ENCODE measurements at places on chromosomes 12 and 14.

DNA sequence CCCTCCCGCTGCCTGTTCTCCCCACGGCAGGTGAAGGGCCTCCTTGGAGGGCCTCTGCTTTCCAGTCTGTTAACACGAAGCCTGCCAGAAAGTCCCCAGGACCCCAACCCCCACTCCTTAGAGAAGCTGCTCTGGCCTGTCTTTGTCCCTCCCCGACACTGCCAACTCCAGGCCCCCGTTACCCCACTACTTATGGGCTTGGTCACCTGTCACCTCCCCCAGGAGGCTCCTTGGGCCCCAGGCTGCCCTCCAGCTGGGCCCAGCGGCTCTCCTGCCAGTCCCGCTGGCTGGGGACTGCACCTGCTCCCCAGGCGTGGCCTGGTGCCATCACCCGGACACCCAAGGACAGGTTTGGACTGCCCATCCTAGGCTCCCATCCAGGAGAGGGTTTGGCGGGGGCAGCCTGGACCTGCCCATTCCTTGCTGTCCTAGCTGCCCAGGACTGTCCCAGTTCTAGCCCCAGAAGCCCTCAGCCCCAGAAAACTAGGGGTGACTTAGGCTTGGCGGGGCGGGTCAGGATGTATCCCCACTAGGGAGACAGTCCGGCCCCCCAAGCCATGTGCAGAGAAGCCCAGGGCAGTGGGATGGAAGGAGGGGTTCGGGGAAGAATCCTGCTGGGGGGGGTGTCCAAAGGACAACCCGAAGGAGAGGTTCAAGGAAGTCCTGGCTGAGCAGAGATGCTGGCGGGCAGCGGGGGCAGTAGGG lies 155.7 kb upstream of the C14orf180 start:
- DNase-seq = no peak

- DNase-seq = no peak
These were observed 18.1 kb downstream of the TBC1D15 start for GRCh38 chr12:71857657-71858056.

- no peak for DNase-seq
These were observed 1.1 kb upstream of the MYH7 start for GRCh38 chr14:23436327-23437132.

DNA sequence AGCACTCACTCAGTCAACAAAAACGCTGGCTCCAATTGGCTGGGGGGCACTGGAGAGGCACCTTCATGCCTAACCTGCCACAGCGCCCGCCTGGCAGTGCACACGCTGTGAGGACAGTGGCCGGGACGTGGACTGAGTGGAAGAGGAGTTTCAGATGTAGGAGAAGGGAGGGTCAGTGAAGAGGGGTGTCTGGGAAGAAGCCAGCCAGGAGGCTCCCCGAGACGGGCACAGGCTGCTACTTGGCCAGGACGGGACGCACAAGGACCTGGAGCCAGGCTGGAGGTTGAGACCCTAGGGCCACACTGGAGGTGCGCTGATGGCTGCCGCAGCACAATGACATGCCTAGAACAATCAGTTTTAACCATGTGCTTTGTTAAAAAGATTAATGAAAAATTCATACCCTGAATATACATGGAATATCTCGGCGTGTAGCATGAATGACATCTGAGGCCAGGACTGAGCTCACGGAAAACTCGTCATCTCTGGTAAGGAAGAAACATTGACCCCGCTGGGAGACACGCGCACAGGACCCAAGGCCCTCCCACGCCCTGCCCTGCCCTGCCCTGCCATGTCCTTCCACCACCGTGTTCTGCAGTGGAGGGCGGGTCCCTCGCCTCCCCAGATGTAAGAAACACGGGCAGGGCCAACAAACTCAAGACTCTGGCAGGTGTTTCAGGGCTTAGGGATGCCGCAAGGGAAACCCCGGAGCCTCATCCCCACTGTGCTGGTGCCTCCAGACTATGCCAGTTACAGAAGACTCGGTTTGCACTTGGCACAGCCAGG lies 25.0 kb downstream of the AMN start:
- DNase-seq = no peak

DNA sequence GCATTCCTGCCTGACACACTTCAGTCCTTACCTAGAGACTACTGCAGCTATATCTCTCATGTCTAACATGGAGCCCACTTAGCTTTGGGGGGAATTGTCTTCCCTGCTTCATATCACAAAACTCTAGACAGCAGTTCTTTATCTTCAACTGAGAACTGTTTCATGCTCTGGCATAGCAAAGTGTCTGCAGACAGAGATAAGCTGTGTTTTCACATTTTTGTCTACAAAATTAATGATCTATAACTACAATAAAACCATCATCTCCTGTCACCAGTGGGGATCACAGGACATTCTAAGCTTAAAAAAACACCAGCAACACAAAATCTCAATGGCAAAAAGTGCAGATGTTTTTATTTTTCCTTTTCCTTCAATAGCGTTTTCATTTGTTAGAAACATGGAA lies 137.1 kb upstream of the VRK1 start:
- no peak for DNase-seq

GRCh38 chr14:105885561-105886320 lies 359.4 kb downstream of the TMEM121 start:
- DNase-seq = no peak
